ENCODE measurements at places on chromosomes 1 and 21.

DNA sequence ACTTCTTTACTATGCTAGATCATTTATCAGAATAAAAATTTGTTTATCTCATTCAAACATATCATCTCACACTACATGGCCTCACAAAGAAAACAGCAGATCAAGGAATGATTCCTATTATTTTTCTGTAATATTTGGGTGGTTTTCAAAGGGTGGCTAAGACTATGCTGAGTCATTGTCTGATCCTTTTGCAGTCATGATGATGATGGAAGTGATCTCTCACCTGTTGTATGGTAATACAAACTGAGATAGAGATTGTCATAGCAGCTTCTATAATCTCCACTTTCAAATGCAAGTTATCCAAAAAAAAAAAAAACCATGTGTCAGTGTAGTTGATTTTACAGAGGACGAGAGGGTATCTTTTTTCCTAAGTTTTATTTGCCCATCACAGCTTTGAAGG lies 37.2 kb upstream of the GBP5 start:
- DNase-seq, result no peak

DNA sequence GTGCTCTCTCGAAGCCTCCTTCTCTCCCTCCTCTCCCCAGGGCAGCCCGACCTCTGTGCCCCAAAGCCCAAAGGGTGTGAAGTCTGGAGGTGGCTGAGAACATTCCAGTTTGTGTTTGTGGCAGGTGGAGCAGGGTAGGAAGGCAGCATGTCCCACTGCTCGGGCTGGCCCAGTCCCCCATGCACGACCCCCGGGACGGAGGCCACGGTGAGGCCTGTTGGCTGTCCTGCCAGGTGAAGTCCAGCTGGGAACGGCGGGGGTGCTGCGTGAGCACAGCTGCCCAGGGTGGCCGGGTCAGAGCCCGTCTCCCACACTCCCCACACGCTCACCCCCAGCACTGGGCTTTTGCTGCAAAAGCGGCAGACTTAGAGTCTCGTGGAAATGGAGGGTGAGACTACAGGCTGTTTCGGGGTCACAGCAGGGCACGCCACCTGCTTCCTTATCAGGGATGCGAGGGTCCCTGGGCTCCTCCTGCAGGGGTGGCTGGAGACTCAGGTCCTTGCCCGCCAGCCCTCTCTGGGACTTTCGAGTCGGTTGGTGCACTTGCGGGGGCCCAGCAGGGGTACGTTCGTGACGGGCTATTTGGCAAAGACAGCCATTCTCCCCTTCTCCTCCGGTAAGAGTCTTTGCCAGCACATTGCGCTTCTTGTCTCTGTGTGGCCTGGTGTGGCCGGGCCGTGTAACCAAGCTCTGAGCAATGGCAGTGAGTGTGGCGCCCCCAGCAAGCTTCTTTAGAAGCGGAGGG lies 40.3 kb downstream of the MORN1 start:
- DNase-seq, result no peak

- no peak for DNase-seq
These were observed 276.3 kb downstream of the MATN1 start for GRCh38 chr1:30447080-30447479.

- no peak for DNase-seq
These were observed 35.8 kb upstream of the TDRD10 start for GRCh38 chr1:154466206-154466605.

DNA sequence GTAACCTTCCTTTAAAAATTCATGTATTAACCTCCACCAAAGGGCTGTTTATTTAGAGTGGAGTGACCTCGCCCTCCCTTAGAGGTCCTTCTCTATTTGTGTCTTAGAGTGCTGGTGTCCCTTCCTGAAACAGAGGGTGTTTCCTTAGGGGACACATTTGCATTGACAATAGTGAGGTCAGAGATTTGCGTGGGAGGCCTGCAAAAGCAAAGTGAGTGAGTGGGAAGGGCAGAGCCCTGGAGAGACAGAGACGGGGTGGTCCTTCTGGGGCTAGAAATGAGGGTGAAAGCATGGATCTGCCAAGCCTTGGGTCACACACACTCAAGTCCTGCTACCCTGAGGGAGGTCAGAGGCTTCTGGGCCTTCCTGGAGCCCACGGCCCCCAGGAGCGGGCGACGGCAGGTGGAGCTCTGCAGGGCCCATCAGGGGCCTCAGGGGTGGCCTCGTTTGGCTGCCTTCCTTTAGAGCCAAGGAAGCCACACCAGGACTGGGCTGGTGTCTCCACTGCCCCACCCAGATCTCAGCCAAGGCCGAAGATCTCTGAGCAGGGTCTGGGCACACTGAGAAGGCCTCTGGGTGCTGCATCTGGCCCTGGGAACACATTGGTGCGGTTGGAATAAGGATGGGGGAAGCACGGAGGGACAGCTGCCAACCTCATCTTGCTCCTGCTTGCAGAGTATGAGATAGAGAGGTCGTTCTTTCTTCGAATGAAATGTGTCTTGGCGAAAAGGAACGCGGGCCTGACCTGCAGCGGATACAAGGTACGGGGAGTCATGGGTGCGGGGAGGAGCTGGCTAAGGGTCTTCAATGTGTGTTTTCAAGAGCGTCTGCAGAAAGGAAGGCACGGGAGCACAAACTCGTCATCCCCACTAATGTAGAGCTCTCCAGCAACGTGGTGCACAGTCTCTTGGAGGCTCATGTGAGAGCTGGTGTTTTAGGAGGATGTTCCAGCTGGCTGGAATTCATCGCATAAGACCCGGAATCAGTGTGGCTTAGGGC lies 23.8 kb downstream of the SIM2 start:
- DNase-seq, result no peak

- DNase-seq, result no peak
These were observed 69.8 kb downstream of the MEGF6 start for GRCh38 chr1:3541465-3541864.

DNA sequence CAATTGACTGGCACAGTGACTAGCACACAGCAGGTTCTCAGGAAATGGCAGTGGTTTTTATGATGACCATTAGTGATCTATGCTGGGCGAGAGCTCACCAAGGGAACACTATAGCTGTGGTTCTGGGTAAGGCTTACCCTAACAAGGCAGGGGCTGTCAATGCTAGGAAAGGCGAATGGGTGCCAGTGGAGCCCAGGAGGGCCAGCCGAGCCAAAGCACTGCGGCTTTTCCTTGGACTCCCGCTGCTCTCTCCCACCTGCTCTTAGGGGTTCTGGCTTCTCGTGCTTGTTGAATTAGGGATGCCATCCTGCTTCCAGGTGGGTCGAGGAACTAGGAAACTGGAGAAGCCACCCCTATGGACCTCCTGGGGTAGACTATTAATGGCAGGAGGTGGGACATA lies 10.0 kb upstream of the A3GALT2 start:
- no peak for DNase-seq

GRCh38 chr1:1956101-1956500 lies 37.0 kb upstream of the TMEM52 start:
- DNase-seq, result no peak

GRCh38 chr1:224637515-224637914 lies 21.4 kb downstream of the CNIH3 start:
- DNase-seq, result peak; percentile 35

DNA sequence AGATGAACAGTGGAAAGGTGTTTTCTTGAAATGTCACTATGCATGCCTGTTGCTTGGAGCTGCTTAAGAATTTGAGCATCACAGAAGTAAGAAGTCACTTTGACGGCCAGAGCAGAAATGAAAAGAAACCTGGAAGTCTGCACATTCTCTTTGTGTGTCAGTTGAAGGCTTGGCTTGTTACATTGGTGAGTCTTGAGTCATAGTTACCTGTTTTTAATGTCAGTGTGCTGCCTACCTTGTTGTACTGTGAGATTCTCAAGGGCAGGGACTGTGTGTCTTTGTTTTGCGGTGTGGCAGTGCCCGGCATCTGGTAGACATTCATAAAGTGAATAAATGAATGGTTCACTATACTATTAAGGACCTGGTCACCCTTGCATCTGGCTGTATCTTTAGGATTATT lies 9.9 kb downstream of the OTUD3 start:
- DNase-seq, result no peak

DNA sequence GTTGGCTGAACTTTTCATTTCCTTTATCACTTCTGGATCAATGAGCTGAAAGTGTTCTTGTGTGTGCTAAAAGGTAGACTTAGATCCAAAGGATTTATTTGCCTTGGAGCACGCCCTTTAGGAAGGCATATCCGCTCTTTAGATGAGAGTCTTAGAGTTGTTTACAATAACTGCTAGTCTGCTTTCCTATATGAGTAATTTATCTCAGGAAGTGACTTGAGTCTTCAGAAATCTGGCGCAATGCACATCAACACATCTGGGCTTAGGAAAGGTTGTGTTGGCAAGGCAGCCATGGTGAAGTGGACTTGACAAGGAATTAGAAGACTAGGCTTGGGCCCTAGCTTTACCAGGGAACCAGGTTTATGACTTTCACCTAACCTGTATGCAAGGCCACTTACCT lies 204.1 kb upstream of the PTGFR start:
- no peak for DNase-seq

- peak; percentile 52 for DNase-seq
These were observed 6.8 kb downstream of the XKR8 start for GRCh38 chr1:27966402-27967105.

DNA sequence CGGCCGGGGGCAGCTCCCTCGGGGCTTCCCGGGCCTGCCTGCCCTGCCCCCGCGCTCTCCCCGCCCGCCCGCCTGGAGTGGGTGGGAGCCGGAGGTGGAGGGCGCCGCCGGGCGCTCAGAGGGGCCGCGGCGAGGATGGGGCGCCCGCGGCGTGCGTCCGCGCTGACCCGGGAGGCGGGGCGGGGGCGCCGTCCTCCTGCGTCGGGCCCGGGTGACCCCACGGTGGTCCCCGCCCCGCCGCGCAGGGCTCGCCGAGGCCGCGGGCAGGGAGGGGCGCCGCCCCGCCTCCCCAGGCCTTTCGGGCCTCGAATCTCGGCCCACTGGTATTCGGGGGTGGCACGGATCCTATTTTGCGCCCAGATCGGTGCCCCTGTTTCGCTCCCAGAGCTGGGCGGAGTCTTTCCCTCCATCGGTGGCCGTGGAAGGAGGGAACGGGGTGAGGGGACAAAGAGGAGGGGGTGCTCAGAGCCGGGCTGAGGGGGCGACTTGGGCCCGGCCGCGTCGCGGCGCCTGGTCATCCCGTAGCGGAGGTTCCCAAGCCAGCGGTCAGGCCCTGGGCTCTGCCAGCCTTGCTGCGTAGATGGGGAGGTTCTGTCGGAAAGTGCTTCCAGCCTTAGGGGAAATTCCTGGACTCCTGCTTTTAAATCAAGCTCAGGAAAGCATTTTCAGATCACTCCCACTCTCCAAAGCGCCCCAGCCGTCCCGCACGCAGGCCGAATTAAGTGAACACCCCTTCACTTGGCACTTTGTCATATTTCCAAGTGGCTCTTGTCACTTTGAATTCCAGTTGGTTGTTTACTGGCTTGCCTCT lies 545 bp downstream of the PATJ start:
- DNase-seq, result peak; percentile 49

DNA sequence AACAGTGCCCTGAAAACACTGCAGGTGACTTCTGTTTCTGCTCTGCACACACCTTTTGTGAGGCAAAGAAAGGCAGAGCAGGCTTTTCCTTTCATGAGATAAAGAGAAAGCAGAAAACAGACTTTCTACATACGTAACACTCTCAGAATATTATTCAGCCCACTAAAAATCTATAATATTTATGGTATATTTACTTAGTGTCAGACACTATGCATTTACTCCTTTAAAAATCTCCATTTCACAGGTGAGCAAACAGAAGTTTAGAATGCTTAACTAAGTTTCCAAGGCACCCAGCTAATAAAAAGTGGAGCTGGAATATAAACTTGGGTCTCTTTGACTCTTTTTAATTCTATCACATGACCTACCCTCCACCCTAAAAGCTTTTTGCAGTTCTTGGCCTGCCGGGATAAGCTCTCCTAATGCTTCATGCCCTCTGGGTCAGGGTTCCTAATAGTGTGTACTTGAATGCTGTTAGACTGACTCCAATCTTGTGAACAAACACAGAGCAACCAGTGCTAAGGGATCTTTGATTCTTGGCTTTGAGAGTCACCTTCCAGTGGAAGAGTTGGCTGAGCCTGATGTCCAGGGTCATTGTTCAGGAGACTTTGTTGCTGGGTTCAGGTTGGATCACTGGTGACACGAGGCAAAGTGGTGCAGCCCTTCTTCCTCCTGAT lies 27.2 kb downstream of the PROK1 start:
- DNase-seq, result no peak

DNA sequence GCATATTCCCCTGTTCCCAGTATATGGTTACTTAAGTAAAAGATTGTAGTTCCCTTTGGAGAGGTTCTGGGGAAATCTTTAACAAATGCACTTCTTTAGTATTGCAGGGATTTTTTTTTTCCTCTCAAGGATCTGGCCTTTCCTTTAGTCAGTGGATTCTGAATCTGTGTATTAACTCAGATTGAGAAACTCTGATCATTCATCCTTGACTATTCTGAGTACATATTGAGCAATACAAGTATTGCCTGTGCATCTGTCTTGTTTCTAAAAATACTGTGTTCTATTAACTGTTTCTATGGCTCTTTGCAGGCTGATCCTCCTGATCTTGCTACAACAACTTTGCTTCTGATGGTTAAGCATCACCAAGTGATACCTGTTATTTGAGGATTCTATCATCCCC lies 67.8 kb upstream of the FGGY start:
- no peak for DNase-seq

GRCh38 chr1:145823565-145824498 lies at the start of the genes POLR3C and RNF115:
TSS of gene POLR3C (plus strand) at chr1:145824200. CDS start at chr1:145825777, 1,577 bp downstream.
TSS of gene RNF115 (minus strand) at chr1:145824095. CDS start at chr1:145823873, 222 bp downstream.
- DNase-seq, result peak; percentile 75

DNA sequence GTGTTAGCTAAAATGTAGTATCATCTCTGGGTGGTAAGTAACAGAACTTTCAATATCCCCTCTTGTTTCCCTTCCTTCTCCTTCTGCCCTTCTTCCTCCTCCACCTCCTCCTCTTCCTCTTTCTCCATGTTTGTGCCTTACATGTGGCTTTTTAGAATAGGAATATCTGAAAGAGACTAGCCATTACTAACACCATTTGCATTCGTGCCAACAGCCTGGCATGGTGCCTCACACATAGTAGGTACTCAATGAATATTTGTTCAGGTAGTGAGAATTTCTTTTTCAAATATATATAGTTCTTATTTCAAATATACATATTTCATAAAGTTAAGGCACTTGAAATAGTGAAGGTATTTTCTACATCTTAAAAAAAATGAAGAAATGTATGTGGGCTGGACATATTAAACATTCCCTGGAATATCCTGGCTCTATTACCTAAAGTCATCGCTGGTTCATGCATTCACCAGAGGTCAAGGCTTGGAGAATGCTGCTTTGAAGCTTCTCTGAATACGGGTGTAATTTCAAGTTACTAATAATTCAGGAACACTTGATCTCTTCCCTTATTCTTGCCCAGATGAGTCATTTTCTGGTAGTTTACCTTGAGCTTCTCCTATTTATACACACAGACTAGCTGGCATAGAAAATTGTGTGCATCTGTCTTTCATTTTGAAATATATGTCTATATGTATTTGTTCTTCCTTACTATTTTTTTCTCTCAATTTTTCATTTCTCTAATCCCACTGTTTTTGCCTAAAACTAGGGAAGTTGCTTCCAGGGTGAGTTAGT lies 319.4 kb downstream of the TGFB2 start:
- no peak for DNase-seq

DNA sequence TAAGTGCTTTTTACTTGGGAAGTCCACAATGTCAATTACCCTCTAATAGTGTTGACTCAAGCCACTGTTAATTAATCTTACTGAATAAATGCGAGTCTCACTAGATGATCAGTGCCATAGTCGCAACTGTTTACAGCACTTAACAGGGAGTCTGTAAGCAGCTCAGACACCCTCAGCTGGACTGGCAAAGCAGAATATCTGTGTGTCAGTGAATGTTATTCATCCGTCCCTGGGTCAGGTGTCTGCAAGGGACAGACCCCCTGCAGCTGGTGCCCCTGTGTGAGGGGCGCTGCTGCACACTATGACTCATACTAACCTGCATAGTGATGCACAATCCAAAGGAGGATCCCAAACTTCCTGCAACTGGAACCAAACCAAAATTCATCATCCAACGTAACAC lies 306.5 kb downstream of the HHIPL2 start:
- no peak for DNase-seq
